ENCODE measurements at places on chromosomes 7 and 10.

- DNase-seq: no peak
These were observed 324.4 kb downstream of the HGF start for GRCh38 chr7:81445462-81445861.

- DNase-seq: no peak
These were observed 52.6 kb downstream of the RASGEF1A start for GRCh38 chr10:43214071-43214955.

- DNase-seq: no peak
These were observed 19.6 kb downstream of the CEP55 start for GRCh38 chr10:93516006-93516380.

GRCh38 chr10:127313996-127314700 is 117.8 kb upstream of the INSYN2A start:
- DNase-seq: no peak
